ENCODE measurements at places on chromosomes 1 and 21.

- DNase-seq, result no peak
These were observed 23.4 kb upstream of the PTP4A2 start for GRCh38 chr1:31961536-31961935.

GRCh38 chr1:26378879-26379251 lies 6.3 kb upstream of the ZNF683 start:
- DNase-seq, result no peak

DNA sequence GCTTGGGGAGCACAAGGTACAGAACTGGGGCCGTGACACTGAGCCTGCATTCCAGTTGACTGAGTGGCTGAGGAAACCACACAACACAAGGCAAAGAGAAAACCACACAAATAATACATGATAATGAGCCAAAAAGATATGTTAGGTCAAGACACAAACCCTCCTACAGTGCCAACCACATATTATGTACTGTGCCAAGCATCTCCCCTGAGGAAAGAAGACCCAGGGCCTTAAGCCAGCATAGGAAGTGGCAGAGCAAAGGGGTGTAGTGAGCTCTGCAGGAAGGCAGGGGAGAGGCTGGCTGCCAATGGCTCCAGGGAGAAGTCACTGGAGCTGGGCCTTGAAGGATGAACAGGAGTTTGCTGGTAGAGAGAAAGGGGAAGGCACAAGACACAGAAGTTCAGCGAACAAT lies 28.2 kb downstream of the CTNNBIP1 start:
- no peak for DNase-seq

DNA sequence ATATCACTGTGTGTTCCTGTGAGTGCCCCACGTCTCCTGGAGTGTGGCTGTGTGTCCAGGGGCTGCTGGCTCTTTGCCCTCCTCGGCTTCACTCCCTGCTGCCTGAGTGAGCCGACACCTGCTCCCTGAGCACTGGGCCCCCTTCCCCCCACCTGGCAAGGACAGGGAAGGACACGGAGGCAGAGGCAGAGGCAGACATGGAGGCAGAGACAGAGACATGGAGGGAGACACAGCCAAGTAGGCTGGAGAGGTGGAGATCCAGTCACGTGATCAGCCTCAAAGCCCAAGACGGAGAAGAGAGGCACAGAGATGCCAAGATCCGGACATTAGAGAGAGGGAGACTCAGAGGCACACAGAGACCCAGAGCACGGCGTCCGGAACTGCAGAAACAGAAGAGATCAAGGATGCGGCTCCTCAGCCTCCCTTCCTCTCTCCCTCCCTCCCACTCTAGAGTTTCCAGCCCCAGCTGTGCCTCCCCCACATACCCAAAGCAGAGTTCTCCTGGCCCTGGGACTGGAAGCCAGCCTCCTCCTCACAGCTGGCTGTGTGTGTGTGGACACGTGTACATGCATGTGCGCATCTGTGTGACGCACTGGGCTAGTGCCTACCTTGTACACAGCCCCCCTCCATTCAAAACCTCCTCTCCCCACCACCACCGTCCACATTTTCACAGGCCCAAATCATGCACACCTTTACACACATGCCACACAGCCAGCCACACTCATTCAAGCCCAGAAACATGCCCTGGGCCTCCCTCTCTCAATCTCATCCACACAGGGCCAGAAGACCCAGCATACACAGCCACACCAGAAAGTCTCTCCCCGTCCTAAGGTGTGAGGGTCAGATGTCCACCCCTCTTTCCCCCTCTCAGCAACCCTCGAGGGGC lies 39.1 kb upstream of the WASF2 start:
- no peak for DNase-seq

- no peak for DNase-seq
These were observed 11.5 kb upstream of the PADI1 start for GRCh38 chr1:17193222-17194132.

GRCh38 chr1:167289075-167289442 lies 68.4 kb downstream of the POU2F1 start:
- DNase-seq, result no peak

Data from GOT3 (cell line).